ENCODE measurements at places on chromosomes 7 and 10.

GRCh38 chr10:4561296-4561695, 264.7 kb upstream of the AKR1E2 start:
- no peak for DNase-seq

GRCh38 chr7:149669121-149669818, 104.1 kb downstream of the ZNF467 start:
- DNase-seq, result peak; percentile 53

GRCh38 chr7:150357771-150358427, 10.7 kb upstream of the REPIN1 start:
- no peak for DNase-seq

GRCh38 chr7:158127241-158127640, 460.4 kb downstream of the PTPRN2 start:
- DNase-seq, result no peak

GRCh38 chr7:130961128-130961601, 227.2 kb upstream of the KLF14 start:
- DNase-seq, result peak; percentile 48

DNA sequence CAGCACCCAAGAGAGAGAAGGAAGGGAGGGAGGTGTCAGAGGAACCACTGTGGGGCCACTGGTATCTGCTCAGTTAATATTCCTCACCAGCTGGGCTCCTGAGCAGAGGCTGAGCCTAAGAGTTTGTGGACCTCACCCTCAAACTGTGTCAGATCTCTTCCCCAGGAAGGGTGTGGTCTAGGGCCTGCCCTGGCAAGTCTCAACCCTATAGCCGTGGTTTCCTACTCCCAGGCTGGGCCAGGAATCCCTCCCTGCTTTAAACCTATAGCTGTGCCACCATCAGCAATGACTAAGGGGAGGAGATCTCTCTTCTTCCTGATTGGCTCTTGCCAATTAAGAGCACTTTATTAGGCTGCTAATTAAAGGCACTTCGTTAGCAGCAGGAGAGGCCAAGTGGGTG, 29.9 kb downstream of the POLL start:
- no peak for DNase-seq

- no peak for DNase-seq
Observed at GRCh38 chr10:125397608-125398007, 237.2 kb upstream of the CTBP2 start.

- DNase-seq, result no peak
Observed at GRCh38 chr10:53939654-53940053, 861.4 kb downstream of the PCDH15 start.

DNA sequence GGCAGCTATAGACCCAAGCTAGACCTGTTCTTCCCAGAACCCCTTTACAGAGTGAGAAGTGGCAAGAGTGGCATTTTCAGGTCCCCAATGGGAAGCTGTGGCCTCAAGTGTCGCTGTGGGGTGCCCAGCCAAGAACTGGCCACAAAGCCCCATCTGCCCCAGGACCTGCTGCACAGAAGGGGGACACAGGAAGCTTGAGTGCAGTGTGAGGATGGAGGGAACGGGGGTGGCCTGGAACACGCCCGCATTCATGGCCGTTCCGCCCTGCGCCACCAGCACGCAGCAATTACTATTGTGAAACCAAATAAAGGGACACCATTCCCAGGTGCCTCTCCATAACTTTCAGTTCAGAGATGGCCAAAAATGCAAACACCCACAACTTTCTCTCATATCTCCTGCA, 237.6 kb upstream of the TCERG1L start:
- no peak for DNase-seq

DNA sequence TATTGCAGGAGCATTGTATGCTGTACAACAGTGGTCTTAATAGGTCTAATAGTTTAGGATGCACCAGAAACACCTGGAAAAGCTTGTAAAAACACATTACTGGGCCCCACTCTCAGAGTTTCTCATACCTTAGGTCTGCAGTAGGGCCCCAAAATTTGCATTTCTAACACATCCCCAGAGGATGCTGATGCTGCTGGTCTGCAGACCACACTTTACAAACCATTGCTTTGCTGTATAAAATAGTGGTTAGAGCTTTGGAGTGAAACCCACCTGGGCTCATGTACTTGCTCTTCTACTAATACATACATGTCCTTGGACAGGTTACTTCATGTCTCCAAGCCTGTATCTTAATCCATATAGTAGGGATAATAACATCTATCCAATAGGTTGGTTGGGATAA, 279.7 kb downstream of the GRM8 start:
- DNase-seq, result no peak

DNA sequence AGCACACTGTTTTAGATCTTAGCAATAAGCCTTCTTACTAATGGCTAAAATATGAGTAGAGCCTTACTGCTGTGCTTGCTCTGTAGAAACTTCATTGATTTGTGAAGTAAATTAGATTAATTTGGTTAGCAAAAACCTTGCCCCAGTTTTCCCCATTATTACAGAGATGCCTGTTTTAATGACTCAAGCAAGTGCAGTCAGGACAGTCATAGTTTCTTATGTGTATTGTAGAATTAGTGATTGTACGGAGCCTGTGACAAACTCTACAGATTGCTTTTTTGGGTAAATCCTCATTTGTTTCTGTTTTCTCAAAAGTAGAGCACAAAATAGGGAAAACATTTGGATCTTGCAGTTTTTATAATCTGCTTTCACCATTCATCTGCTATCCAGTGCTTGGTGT, 7.0 kb downstream of the TAX1BP1 start:
- no peak for DNase-seq

- no peak for DNase-seq
Observed at GRCh38 chr7:4211261-4211660, 470.8 kb upstream of the FOXK1 start.

All from choroid plexus epithelial cell (primary cell).